ENCODE measurements at places on chromosomes 7 and 10.

GRCh38 chr7:130998993-130999602, 265.1 kb upstream of the KLF14 start:
- DNase-seq, result no peak

GRCh38 chr10:133307776-133308420, 774 bp downstream of the TUBGCP2 start:
- peak; percentile 43 for DNase-seq

DNA sequence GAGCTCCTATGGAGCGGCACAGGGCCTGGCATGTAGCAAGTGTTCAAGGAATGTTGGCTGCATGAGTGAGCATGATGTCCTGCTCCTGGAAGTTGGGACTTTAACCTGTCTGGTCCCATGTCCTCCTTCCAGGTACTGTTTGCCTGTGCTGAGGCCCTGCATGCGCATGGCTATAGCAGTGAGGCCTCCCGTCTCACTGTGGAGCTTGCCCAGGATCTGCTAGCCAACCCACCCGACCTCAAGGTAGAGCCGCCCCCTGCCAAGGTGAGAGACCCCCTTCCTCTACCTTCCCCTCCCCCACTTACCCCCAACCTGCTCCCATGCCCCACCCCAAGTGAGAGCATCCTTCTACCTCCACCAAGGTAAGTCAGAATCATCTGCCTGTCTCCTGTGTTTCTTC, 8.1 kb downstream of the ZSWIM8 start:
- DNase-seq, result no peak

- DNase-seq, result peak; percentile 17
These were observed 3.2 kb upstream of the EGR2 start for GRCh38 chr10:62819141-62819920.

GRCh38 chr10:13743101-13743693, 156.4 kb downstream of the PRPF18 start:
- no peak for DNase-seq

GRCh38 chr10:79166741-79167140, 98.0 kb downstream of the ZMIZ1 start:
- no peak for DNase-seq

DNA sequence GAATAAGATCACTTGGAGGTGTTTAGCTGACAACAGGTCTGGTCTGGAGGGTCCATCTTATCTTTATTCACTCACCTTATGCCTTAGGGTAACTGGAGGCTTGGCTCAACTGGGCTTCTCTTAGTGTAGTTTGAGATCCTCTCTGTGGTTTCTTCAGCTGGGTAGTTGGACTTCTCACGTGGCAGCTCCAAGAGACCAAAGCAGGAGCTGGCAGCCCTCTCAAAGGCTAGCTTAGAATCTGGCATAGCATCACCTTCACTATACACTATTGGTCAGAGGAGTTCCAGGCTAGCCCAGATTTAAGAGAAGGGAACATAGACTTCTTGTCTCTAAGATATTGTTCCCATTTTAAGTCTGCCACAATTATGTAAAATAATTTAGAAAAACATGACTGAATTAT, 16.4 kb downstream of the ADK start:
- no peak for DNase-seq

GRCh38 chr7:134037991-134038390, 89.1 kb upstream of the LRGUK start:
- DNase-seq, result no peak

- DNase-seq, result no peak
These were observed 140.2 kb upstream of the AHR start for GRCh38 chr7:17158261-17158660.

- no peak for DNase-seq
These were observed 1.1 kb upstream of the ZC3HAV1L start for GRCh38 chr7:139036901-139037300.

- no peak for DNase-seq
These were observed 163.5 kb upstream of the ZMIZ1 start for GRCh38 chr10:78905015-78905956.

- DNase-seq, result no peak
These were observed 5.7 kb upstream of the PRR15 start for GRCh38 chr7:29557954-29558353.

GRCh38 chr7:151695951-151696541, 176.4 kb upstream of the RHEB start:
- DNase-seq, result no peak

GRCh38 chr10:71357792-71358265, 38.8 kb downstream of the SLC29A3 start:
- DNase-seq, result no peak

- DNase-seq, result peak; percentile 89
These were observed 1.2 kb downstream of the HNRNPF start for GRCh38 chr10:43407576-43408330.

DNA sequence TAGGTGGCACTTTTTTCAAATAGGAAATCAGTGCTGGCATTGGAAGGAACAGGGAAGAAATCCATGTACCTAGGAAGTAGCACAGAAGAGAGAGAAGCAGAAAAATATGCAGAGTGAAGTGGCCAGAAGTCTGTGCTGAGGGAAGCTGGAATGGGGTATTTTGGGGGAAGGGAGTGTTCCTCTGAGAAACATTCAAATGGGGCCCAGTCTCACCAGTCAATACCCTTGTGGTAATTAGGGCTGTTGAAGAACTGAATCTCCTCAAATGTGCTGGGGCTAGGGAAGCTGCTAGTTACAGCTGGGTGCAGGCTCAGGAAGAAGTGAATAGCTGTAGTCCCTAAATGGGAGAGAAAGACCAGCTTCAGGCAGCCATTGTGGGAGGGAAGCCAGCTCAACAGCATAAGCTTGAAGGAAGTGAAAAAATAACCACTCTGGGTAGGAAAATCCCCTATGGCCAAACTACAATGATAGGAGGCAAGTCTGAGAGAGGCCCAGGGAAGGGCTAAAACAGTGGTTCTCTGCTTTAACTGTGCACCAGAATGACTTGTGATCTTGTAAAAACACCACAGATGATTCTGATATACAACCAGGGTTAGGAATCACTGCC, 7.6 kb downstream of the NDST2 start:
- no peak for DNase-seq

GRCh38 chr7:136348542-136349192, 371.5 kb upstream of the MTPN start:
- no peak for DNase-seq

DNA sequence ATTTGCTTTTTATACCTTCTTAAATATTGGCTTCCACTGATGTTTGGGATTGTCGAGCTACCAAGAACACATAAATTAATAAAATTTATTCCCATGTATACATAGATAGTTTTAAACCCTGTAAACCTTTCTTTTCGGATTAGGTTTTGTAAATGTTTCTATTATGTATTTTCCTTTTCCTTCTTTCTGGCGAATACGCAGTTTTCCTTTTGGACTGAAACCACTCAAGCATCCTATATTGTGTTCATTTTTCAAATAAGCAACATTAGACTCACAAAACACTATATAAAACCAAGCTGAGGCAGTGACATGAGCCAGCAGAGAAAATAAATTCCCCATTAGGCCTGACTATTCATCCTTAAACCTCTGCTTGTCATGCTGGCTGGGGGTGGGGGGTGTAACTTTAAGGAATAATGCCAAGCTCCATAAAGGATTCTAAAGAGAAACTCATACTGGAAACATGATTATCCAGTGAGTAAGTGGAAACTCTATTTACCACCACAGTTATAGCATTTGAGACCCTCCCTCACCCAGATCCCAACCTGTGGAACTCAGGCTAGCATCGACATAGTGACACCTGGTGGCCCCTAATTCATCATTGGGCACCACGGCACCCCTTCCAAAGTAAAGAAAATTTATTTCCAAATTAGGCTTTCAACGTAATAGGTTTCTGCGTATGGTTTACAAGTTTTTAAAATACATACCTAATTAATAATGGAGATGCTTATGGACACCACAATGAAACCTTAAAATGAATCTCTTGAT, 86.5 kb upstream of the CELF2 start:
- DNase-seq, result no peak

GRCh38 chr7:55020466-55020871, 1.7 kb downstream of the EGFR start:
- DNase-seq, result peak; percentile 34

DNA sequence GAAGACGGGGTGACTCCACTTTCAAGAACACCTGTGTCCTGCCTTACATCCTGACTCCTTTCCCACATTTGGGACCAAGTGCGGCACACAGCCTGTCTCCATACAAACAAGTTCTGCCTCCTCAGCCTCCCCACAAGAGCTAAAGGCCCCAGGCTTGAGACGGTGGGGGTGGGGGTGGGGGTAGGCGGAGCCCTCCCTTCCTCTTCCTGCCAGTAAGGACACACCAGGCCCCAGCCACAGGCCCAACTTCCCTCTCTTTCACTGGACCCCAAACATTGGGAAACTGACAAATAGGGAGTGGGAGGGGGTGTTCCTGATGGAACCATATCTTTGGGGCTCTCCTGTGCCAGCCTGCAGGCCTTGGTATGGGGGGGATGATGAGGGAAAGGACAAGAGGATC, 4.6 kb downstream of the CDK5 start:
- no peak for DNase-seq

- DNase-seq, result peak; percentile 47
These were observed 29.0 kb downstream of the PRPF18 start for GRCh38 chr10:13615650-13616300.

DNA sequence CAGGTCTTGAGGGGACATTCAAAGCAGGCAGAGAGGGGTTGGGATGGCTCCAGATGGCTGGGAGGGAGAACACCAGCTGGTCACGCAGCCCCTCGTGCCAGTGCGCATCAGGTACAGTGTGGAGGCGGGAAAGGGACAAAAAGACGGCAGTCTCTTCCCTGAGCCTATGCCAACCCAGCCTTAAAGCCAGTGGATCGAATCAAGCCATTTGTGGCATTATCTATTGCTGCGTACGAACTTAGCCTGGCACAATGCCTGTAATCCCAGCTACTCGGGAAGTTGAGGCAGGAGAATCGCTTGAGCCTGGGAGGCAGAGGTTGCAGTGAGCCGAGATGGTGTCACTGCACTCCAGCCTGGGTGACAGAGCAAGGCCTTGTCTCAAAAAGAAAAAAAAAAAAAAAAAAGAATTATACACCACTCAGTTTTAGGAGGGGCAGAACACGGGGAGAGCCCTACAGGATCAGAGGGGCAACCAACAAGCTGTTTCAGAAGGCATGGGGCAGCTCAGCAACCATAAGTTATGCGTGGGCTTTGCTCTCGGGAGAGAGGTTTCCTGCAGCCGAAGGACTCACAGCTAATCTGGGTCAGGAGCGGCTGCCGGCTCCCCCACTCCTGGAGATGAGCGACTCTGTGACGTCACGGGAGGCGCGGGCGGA, 356 bp upstream of the NDUFB2 start:
- peak; percentile 92 for DNase-seq

- no peak for DNase-seq
These were observed 14.6 kb downstream of the PPIA start for GRCh38 chr7:44811093-44811492.

DNA sequence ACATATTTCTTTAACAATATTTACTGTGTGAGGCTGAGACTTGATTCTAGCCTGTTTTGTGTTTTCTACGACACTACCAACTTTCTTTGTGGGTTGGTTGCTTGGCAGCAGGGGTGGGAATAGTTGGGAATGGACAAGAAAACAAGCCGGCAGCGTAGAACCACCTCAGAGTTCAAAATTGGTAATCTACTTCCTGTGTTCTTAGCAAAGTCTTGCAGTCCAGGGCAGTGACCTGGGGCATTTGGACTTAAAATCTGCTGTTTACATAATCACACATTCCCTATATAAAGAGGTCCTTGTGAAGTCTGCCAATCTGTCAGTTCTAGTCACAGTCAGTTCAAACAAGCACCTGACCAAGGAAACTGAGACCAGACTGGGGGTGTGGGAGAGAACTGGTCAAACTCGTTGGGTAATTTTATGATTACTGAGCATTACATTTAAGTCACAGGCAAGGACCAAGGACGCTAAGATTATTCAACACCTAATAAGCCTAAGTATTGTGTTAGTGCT, 167.9 kb downstream of the CPEB3 start:
- DNase-seq, result no peak

GRCh38 chr7:82209179-82209747, 234.3 kb downstream of the CACNA2D1 start:
- no peak for DNase-seq

DNA sequence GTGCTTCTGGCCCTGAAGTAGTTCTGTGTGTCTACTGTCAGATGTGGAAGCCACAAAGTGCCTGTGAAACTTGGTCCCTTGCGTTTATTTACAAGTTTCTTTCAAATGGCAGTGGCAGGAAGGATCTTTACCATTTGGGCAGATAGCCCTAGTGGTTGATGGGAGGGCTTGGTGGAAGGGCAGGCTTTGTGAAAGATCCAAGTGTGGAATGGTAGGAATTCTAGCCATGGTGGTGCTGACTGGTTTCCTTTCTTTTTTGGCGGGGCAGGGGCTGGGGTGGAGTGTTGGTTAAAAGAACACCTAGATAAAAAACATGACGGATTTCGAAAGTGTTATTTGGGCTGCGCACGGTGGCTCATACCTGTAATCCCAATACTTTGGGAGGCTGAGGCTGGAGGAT, 27.0 kb downstream of the AUTS2 start:
- DNase-seq, result no peak

- peak; percentile 93 for DNase-seq
These were observed 286.2 kb downstream of the KCNMA1 start for GRCh38 chr10:77351386-77351785.

- DNase-seq, result no peak
These were observed 3.7 kb upstream of the PLPP4 start for GRCh38 chr10:120453319-120453718.

- no peak for DNase-seq
These were observed 527.4 kb upstream of the VSTM2A start for GRCh38 chr7:54014765-54015164.

DNA sequence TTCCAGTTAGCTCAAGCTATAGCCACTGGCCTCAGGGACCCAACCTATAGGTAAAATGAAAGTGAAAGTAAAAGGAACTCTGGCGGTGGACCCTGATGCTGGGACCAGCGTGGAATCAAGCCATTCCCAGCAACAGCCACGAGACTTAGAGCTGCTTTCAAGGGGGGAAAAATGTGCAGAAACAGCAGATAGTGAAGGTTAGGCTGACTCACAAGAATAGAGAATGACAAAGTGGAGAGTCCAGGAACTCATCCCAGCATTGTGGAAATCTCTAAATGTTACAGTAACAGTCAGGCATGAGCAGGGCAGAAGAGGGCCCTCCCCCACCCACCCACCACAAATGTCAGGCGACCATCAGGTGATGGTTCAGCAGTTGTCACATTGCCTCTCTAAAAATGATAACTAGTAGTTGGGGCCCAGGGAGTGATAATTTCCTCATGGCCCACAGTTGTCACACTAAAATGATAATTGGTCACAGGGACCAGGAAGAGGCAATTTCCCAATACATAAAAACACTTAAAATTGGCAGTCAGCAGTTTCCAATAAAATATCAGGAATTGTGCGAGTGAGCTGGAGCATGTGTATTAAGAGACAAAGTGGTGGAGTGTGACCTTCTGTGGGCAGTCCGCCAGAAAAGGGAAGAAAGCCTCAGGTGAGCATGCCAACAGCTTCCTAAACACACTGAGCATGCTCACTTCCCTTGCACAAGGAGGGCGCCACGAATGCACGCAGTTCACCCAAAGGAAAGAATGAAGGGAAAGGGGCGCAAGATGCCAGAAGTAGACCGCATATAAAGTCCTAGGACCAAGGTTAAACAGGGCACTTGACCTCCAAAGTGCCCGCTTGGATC, 129.8 kb upstream of the PPP1R3A start:
- DNase-seq, result peak; percentile 25

Measured in fibroblast of skin of right quadriceps (primary cell).